ENCODE measurements at places on chromosomes 4 and X.

DNA sequence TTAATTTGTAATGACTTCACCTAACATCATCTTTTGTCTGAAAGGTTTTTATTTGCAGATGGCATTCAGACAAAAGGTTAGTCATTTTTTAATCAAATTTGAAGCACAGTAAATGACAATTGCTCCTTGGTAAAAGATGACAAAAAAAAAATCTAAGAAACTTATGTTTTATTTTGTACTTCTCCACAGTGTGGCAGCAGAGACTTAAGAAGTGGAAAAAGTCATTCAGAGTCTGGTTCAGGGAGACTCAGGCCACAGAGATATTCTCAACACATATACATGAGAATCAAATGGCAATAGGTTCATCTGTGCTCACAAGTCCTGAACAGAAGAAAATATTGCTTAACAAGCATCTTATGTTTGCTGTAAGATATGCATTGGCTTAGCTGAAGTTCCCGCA lies 436.2 kb downstream of the KCNIP4 start:
- no peak for DNase-seq

GRCh38 chr4:44804301-44804700 lies 77.9 kb upstream of the GNPDA2 start:
- no peak for DNase-seq

- DNase-seq, result no peak
Observed at GRCh38 chr4:27861802-27862201, 1001.2 kb downstream of the STIM2 start.

DNA sequence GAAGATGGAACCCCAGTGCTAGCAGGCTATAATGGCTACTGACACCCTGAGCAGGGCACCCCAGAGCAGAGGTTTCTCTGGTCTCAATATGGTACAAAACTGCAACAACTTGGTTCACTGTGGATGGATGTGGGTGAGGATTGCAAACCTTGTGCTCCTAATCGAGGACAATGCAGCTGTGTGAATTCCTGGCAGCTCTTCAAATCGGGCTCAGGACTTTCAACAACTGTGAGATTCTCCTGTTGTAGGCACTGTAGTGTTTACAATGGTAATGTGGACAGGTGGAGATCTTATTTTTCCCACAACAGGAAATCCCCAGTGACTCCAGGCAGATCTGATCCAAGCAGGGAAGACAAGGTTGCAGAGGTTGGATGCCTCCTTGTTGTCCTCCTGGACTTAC lies 101.5 kb downstream of the RCHY1 start:
- no peak for DNase-seq

DNA sequence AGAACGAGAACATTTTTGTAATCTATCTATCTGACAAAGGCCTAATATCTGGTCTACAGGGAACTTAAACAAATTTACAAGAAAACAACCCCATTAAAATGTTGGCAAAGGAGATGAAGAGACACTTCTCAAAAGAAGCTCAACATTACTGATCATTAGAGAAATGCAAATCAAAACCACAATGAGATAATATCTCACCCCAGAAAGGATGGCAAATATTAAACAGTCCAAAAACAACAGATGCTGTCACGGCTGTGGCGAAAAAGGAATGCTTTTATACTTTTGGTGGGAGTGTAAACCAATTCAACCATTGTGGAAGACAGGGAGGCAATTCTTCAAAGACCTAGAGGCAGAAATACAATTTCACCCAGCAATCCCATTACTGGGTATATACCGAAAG lies 2284.8 kb downstream of the ARAP2 start:
- DNase-seq, result no peak

GRCh38 chr4:160818571-160818970 lies 1345.2 kb downstream of the FSTL5 start:
- DNase-seq, result no peak

- DNase-seq, result no peak
Observed at GRCh38 chr4:8687083-8687482, 94.5 kb downstream of the CPZ start.

GRCh38 chrX:110133735-110134370 lies 130.9 kb downstream of the TMEM164 start:
- DNase-seq, result no peak

- DNase-seq, result no peak
Observed at GRCh38 chr4:39763714-39764572, 66.0 kb downstream of the UBE2K start.

GRCh38 chr4:145545538-145546174 lies 64.0 kb downstream of the SMAD1 start:
- DNase-seq, result no peak

DNA sequence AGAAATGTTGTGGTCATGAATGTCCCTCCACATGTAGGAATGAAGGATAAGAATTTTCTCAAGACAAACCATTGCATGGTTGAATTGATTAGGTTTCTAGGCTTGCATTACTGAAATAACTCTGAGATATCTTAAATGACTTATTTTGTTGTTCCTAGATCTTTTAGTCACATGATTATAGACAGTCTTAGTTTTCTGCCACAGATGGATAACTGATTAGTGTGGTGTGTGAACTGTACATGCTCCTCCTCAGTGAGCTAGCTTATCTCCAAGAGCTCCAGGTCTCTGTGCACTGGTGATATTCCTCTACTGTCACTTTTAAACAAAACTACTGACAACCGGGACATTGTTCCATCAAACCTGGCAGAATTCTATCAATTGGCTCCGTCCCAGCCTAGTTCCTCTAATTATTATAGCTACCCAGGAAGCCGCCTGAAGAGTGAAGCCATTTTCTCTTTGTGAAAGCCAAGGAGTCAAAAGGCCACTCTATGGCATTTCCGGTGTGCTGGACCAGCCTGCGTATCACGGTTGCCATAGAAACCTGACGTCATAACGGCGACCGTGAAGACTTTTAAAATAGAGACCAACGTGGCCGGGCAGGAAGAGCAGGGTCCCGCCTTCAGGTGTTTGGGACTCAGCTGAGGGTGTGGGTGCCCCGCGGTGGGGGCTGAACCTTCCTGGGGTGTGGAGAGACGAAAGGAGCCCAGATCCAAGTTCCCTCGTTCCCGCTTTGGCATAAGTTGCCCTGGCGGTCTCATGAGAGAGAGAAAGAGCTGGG lies 28.1 kb downstream of the BEX3 start:
- peak; percentile 75 for DNase-seq

- no peak for DNase-seq
Observed at GRCh38 chrX:12010436-12010835, 127.8 kb upstream of the FRMPD4 start.

DNA sequence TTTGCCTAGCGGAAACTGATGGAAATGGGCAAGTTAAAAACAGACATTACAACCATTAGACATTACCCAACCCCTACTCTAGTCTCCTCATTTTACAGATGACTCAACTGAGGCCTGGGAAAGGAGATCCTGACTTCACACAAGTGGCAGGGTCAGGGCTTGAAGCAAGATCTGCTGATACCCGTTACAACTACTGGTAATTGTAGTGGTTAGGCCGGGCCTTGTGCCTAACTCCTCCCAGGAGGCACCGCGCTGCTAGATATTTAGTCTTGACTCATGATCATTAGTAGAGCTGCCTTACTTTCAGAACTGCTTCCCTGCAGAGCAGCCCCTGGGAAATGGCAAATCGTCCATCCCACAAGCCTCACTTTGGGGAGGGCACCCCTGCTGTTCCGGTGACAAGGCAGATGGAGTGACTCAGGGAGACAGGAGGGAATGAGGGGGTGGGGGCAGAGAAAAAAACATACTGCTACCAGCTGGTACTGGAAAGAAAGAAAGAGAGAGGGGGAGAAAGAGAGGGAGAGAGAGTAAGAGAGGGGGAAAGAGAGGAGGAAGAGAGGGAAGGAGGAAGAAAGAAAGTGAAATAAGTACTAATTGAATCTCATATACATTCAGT lies 12.2 kb downstream of the ARHGEF6 start:
- peak; percentile 78 for DNase-seq

- no peak for DNase-seq
Observed at GRCh38 chrX:71935476-71935875, 24.8 kb downstream of the NHSL2 start.

GRCh38 chr4:14400307-14400706 lies 602.0 kb upstream of the CPEB2 start:
- DNase-seq, result no peak

DNA sequence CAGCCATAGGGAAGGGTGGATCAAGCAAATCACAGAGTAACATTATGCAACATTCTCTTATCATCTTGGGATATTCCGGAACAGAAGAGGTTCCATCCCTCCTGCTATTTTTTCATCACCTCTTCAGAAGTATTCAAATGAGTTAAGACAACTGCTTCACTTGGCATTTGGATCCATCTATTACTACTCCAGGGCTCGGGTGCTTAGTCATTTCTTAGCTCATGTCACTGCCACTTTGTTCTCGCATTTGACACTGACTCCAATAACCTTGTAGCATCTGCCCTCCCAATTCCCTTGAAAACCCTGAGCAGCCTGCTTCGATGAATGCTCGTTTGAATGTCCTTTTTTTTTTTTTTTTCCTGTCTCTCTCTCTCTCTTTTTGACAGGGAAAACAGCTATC lies 114.9 kb downstream of the PPARGC1A start:
- DNase-seq, result no peak

DNA sequence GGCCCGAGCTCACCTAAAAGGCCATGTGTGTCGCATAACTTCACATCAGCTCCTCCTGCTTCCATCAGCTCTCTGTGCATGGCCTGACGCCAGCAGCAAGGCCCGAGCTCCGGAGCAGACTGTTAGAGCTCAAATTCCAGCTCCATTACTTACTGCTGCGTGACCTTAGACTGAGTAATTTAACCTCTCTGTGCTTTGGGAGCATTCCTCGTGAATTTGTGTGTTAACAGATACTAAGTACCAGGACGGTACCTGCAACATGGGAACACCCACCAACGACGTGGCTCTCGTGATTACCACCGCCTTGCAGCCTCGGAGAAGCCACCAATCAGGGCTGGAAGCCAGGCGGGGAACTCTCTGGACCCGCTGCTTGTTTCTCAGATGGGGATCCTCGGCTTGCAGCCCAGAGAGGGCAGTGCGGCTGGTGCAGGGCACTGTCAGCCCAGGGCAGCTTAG lies 12.9 kb downstream of the LETM1 start:
- DNase-seq, result no peak

GRCh38 chr4:136754810-136755530 lies 777.3 kb downstream of the PCDH18 start:
- DNase-seq, result no peak
